ENCODE measurements at places on chromosomes 6 and 20.

DNA sequence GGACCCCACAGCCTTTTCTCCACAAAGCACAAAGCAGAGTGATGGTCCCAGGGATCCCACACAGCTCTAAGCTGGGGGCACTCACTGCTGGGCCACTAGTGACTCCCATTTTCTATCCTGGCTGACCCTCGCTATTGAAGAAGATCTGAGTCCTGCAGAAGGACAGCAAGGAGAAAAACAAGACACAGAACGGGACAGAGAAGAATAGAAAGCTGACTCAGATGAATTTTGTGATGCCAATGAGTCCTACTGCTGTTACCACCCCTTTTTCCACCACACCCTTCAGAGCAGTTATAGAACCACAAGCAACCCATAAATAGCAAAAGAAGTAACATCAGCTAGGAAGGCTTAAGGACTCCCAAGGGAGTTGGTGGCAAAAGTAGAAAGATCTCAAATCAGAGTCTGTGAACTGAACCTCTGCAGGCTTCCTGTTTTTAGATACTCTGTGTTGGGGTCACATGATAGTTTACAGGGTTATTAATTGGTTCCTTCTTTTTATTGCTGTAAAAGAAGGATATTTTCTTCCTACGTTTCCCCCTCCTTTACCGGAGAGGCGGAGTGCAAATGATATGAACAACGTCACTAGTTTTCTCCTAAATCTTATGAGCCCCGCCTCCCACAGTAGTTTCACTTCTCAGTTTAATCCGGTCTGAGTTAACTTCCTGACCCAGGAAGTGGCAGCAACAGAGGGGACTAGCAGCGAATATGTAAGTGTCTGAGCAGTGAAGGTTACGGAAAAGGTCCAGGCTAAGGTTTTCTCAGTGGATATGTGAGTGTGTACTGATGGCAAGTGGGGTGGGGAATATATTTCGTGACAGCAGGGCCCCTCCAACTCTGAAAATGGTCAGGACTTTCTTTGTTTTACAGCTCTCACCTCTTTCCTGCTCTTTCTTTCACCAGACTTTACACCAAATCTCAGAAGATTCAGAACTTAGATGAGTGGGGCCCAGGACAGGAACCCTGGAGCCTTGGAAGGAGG, at the start of gene TRIM38:
TRIM38 (plus strand) TSS at position 654 of the 979 bp plus-strand sequence. CDS start 3,721 bp downstream, outside the sequence.
- DNase-seq, result peak; percentile 20

DNA sequence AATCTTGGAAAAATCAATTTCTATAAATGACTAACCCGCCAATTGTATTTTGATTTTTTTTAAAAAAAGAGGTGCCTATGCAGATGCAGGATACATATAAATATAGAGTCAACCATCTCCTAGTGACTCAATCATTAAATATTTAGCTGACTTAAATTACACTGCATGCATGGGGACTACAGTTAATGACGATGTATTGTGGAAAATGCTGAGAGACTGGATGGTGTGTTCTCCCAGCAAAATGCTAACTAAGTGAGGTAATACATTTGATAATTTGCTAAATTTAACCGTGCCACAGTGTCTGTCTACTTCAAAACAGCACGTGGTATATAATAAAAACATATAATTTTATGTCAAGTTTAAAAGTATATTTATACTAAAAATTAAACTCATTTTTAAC, 341.6 kb downstream of the PRKN start:
- DNase-seq, result no peak

- no peak for DNase-seq
Measured at GRCh38 chr6:77177470-77177869, 285.8 kb downstream of the HTR1B start.

DNA sequence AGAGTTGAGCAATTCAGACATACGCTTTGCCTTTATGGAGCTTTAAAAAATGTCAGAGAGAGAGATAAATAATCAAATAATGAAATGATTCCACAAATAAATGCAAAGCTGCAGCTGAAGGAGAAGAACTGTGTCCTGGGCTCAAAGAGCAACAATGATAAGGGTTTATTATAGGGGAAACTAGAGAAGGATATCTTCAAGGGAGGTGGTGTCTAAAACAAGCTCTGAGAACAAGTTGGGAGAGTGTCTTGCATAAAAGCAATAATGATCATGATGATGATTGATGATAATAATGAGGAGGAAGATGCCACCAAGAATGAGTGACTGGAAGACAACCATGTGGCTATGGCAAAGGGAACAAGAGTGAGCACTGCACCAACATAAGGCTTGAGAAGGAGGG, 164.3 kb downstream of the KIF16B start:
- no peak for DNase-seq

- DNase-seq, result no peak
Measured at GRCh38 chr20:24986436-24987015, 6.0 kb downstream of the APMAP start.

DNA sequence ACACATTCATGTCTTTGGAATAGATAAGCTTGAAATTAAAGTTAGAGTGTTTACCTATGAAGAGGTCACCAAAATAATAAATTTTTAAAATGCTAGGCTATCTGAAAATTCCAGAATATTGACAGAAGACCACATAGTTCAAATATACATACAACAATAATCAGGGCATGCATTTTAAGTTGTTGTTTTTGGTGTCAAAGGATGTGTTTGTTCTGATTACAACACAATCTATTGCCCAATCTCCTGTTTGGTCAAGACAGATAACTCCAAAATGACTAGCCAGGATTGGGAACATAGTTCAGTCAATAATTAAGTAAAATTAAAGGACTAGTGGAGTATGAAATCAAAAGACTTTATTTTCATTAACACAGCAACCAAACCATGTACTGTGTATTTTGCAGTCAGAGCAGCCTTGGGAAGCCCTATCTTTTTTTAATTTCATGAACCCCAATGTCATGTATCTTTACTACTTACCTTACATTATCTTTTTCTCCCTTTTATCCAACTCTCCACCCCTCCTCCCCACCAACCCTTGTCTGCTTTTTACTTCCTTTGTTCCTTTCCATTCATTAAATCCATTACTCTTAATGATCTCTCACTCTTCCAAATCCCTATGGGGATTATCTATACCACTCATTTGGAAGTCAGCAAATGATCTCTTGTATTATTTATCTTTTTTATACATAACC, 111.2 kb downstream of the CDK19 start:
- no peak for DNase-seq

DNA sequence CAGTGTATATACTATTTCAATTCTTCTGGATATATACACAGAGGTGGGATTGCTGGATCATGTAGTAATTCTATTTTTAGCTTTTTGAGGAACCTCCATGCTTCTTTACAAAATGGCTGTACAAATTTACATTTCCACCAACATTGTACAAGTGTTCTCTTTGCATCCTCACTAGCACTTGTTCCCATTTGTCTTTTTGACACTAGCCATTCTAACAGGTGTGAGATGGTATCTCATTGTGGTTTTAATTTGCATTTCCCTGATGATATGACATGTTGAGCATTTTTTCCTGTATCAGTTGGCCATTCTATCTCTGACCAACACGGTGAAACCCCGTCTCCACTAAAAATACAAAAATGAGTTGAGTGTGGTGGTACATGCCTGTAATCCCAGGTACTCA, 68.1 kb upstream of the PMEPA1 start:
- no peak for DNase-seq

- no peak for DNase-seq
Measured at GRCh38 chr6:12158686-12159415, 131.3 kb upstream of the EDN1 start.

DNA sequence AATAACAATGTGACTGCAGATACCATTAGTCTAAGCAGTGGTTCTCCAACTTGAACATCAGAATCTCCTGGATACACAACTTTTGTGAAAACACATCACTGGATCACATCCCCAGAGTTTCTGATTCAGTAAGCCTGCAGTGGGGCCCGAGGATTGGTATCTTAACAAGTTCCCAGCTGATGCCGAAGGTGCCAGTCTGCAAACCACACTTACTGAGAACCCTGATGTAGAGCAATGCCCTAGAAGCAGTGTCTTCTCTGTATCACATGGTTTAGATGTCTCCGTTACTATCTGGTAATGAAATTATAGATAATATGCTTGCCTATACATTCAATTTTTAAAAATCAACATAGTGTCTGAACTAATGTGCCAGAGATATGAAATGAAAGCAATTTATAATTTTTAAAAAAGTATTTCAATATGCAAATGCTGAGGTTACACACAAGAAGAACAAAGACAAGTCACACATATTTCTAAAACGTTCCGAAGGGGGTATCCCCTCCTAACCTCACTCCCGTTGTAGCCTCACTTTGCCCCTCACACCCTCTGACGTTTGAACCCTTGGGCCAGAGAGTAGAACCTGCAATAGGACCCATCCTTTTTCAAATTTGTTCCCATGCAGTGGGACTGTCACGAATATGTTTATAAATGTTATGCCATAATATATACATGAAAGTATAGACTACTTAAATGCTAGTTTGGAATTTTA, 115.4 kb upstream of the SAMD5 start:
- DNase-seq, result no peak

DNA sequence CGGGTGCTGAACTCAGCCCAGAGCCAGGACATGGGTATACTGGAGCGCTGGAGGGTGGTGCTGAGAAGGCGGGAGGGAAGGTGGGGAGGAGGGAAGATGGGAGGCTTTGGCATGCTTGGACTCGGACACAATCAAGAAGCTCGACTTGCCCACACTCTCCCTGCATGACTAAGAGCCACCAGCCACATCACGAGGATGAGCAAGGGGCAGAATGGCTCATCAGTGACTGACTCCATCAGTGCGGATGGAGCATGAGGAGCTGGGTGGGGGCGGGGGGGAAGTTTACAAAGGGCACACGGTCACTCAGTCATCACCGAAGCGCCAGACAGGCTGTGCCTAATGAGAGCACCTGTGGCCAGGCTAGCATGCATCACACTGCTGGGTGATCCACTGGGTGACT, 222.8 kb downstream of the KIF16B start:
- no peak for DNase-seq

GRCh38 chr6:46925563-46926253, 4.0 kb upstream of the ADGRF5 start:
- DNase-seq, result no peak

DNA sequence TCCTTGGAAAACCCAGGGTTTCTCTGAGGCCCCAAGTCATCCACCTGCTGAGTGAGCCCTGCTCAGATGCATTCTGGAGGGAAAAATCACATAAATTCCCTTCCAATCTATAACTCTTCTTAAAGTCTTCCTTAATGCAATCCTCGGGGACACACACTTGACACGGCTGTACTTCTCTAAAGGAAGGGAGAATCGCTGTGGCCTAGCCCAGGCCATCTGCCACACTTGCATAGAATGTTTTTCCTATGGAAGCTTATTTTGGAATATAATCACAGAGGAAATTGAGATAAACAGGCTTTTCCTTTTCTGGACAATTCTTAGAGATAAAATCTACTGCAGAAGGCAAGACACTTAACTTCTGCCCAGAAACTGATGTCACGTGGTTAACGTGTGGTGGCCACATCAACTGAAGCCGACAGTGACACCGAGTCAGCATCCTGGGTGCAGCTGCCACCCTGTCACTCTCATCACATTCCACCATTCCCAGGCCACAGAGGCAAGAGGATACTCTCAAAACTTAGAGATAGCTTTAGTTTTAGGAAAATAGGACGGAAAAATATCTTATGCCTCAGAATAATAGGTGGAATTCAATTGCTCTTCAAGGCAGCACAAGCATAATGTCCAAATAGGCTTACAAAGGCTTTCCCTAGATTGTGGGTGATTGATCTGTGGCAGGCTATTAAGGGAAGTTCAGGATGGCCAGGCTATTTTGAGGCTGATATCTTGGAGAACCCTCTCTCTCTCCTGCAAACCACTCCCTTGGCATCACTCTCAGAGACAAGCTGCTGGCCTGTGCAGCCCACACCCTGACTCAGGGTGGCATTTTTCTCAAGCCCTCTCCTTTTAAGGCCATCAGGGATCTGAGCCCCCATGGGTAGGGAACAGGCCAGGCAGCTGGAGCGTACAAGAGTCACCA, 29.6 kb downstream of the PSMB1 start:
- DNase-seq, result no peak

DNA sequence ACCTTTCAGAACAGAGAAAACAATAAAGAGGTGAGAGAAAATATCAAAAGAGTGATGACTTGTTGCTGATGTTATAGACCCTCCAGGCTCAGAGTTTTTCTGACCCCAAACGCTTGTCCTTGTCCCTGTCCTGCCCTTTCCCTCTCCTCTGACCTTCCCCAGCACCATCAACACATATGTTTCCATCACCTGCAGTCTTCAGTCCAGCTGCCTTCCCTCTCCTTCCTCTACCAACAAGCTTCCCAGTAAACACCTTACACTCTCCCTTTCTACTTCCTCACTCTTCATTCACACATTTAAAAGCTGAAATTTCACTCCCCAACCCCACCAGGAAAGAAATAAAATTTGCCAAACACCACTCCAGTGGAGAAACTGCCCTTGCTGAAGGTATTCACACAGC, 25.4 kb upstream of the AFDN start:
- no peak for DNase-seq

- no peak for DNase-seq
Measured at GRCh38 chr20:40390654-40391053, 298.4 kb downstream of the MAFB start.
